Regular cardiac myocyte (primary cell): ENCODE measurements at places on chromosomes 6 and 20. TPM values are rescaled to one million over a fixed set of nuclear protein-coding genes. Genes with fewer than 3 reads are reported as not detected.

The FBXO5 gene
- total RNA-seq = 4.5 and 32.6 TPM in 2 replicates

The CLPSL1 gene
- not detected in 2 replicates for total RNA-seq

The SLC13A3 gene
- total RNA-seq = 0.38 and 2.3 TPM in 2 replicates

The SLPI gene
- total RNA-seq = 0.58 TPM in 1 of 2 replicates, not detected in the other

The TAF4 gene
- total RNA-seq = 2.3 and 2.7 TPM in 2 replicates

The RNF217 gene
- 8.2 and 21.1 TPM in 2 replicates for total RNA-seq

The FOXF2 gene
- 0.28 and 0.58 TPM in 2 replicates for total RNA-seq

The FHL5 gene
- total RNA-seq = 0.28 TPM in 1 of 2 replicates, not detected in the other

The NUP153 gene
- total RNA-seq = 16.1 and 25.9 TPM in 2 replicates

The NEURL2 gene
- 1.5 and 5.1 TPM in 2 replicates for total RNA-seq
